ENCODE measurements at places on chromosomes 12 and 14.

- no peak for DNase-seq
Measured at GRCh38 chr12:96882862-96883261, 24.2 kb upstream of the NEDD1 start.

- no peak for DNase-seq
Measured at GRCh38 chr12:112806721-112807120, 15.2 kb downstream of the RPH3A start.

GRCh38 chr12:50506753-50507473 lies 2.1 kb downstream of the DIP2B start:
- no peak for DNase-seq

- no peak for DNase-seq
Measured at GRCh38 chr12:114668886-114669288, 15.1 kb downstream of the TBX3 start.

GRCh38 chr12:48795550-48796455 lies 6.9 kb upstream of the ADCY6 start:
- no peak for DNase-seq

- DNase-seq: no peak
Measured at GRCh38 chr12:68237619-68238018, 12.0 kb upstream of the IL26 start.

DNA sequence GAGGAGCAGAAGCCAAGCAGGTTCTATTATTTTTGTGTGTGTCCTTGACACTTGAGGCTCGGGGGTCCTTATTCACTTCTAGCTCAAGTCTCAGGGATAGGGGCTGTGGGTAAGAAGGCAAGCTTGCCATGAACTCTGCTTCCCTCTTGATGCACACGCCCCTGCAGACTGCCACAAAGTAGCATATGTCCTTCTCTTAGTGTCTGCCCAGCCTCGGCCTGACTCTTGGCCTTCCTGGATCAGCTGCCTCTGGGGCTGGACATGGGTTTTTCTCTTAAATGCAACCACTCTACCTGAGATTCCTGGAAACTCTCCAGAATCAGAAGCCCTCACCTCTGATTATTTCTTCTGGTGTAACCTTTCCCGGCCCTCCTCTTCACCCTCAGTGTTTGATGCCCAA lies 28.2 kb upstream of the PEX5 start:
- DNase-seq: no peak

- DNase-seq: no peak
Measured at GRCh38 chr14:54854181-54854580, 48.4 kb downstream of the GCH1 start.

DNA sequence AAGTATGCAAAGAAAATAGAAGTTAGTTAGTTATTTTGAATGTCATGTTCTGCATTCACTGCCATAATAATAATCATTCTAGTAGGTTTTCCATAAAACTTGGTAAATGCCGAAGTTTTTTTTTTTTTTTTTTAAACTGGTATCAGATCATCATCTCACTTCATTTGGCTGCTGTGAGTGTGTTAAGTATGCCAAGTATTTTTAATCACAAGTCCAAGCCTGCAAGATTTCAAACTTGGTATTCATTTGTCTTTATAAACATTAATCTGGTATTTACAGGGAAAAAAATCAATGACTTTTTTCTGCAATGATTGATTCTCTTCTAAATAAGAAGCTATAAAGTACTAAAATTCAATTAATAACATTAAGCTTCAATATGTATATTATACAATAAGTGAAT lies 248.9 kb downstream of the CCDC59 start:
- no peak for DNase-seq

DNA sequence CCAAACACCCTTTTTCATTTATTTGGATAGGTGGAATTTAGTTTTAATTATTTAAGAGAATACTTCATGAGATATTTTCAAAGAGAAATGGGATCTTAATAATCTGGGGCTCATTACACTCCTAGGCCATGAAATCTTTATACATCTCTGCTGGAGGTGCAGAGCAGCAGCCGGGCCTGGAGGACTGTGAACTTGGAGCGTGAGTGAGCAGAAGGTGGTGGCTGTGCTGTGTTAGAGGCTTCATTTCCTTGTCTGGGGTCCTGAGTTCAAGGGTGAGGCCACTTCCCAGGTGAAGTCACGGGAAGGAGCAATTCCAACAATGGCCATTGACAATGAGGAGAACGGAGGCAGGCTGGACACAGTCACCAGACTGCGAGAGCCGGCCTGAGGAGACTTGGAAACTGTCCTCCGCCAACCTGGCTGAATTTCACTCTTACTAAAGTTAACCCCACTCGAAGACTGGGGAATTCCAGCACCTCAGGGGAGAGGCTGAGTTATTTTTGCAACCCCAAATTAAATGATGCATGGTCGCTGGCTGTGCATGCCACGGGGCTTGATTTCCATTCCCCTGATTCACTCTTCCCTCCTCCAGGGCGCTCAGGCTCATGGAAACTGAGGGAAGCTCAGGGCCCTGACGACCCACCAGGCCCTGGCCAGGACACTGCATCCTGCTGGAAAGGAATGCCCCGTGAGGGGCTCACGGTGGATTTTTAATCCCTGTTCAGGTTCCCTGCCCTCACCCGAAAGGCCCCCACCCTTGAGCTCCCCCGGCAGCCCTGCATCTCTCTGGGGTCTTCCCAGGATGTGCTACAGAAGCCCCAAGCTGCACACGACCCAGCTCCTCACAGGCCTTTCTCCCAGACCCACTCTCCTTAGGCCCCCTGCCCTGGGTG lies 22.6 kb upstream of the TRAF3 start:
- DNase-seq: no peak

GRCh38 chr12:99745895-99746294 lies 98.3 kb downstream of the GARIN6 start:
- DNase-seq: no peak

DNA sequence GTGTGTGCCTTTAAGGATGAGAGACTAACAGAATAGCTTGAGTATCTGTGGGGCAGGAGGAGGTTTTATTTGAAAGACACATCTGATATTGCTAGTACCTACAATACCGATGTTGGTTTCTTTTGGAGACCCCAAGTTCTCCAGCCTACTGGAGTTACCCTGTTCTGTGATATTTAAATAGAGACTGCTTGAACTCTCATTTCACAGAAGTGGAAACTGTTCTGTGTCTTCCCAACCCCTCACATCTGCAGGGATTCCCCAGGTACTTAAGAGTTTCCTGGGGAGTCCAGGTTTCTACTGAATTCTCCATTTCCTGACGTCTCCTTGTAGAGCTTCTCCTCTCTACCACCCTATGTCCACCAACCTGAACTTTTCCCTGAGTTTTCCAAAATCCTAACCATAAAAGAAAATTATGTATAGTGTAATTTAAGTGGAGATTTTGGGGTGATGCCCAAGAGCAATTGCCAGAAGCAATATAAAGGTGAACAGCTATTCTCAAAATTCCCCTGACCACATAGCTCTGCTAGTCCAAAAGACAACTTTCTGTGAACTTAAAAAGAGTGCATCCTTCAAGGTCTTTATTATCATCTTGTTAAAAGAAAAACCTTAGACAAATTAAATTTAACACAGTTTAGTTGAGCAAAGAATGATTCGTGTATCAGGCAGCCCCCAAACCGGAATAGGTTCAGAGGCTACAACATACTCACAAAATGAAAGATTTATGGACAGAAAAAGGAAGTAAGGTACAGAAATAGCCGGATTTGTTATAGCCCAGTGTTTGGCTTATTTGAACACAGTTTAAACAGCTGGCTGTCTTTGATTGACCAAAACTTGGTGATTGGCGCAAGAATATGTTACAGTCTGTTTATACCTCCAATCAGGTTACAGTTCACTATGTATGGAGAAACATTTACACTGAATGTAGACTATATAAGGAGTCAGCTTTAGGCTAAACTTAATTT lies 373.4 kb downstream of the NUAK1 start:
- DNase-seq: no peak

DNA sequence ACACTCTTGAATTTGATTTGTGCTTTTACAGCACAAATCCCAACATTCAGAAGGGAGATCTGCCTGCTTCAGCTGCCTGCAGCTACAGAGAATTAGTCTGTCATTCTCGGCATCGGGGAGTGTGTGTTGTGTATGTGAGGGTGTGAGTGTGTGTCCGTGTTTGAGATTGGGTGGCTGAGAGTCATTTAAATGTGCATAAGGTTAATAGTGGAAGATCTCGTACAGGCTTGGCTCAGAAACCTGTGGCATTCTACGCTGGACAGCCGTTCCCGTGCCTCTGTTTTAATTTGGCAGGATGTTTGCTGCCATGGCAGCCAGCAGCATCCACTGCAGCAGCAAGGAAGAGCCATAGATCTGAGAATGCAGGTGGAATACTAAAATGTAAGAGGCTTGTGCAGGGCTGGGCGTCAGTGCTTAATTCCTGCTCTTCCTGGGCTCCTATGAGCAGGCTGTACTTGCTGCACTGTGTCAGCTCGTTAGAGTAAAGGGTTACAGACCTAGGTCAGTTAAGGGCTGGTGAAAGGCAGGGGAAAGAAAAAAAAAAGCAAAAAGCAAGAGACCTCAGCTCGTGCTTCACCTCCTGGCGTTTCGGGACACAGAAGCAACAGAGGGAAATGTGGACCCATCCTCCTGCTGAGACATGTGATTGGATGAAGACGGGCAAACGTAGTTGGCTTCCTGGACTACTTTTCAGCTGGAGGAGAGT lies 205.4 kb downstream of the NAV3 start:
- DNase-seq: no peak

DNA sequence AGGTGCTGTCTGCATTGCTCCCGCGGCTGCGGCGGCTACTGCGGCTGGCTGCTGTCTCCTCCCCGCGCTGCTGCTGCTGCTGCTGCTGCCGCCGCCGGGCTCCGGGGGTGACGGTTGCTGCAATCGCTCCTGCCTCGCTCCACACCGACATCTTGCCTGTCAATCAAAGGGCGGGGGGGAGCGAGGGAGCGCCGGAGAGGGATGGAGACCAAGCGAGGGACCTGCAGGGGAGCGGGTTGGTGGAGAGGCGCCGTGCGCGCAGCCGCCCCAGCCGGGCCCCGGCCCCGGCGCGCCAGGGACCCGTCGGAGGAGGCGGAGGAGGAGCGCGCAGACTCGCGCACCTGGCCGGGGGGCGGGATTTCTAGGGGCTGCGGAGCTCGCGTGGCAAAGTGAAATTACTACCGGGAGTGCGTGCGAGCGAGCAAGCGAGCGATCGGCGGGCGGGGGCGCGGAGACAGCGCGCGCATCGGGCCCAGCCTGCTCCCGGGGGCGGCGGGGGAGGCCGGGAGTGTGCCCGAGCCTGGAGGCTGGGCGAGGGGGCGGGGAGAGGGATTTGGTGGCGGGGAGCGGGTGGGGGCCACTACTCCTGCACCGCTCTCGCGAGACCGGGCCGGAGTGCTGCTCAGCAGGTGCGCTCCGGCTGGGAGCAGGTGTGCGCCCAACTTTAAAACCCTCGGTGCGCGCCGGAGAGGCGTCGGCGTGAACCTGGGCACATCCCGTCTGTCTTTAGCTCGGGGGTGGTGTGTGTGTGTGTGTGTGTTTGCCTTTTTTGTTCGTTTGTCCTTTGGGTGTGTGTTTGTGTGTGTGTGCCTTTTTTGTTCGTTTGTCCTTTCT lies at the start of gene KSR2:
Gene KSR2, minus strand, starts transcription at position 165 of the 834 bp plus-strand sequence. CDS start 735 bp downstream, outside the sequence.
- DNase-seq: no peak

DNA sequence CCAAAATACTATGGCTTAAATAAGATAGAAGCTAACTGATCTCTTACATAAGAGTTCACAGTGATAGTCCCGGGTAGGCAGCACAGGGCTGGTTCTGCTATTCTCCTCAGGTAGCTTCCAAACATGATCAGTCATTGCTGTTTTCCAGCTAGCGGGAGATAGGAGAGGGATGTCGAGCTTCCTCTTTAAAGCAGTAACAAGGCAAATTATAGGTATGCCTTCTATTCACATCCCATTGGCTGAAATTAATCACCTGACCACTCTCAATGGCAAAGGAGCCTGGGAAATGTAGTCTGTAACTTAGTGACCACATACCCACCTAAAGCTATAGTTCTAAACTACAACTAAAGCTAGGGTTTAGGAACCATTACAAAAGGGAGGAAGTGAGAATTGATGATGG lies 34.5 kb upstream of the VRK1 start:
- DNase-seq: no peak

DNA sequence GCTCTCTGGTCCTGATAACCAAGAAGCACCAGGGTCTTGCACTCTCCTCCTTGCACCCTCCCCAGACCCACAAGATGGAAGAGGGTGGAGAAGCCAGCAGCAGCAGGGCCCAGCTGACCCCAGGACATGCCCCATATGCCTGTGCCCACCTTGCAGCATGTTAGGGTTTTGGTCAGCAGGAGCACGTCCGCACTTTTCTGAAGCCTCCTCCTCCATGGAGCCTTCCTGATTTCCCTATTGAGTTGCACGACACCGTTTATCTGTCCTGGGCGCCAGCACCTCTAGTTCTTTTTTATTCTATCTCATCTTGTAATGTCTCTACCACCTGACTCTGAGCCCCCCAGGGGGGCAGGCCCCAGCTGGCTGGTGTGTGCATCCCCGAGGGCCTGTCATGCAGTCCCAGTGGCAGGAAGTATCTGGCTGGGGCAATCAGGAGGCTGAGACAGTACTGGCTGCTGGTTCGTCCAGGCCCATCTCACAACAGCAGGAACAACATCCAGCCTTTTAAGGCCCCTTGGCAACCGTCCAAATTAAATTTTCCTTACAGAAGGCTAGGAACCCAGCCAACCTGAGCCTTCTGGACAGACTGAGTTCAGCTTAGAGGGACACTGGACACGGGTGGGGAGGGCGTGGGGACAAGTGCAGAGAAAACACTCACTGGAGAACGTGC lies 39.6 kb downstream of the CCDC85C start:
- DNase-seq: no peak

DNA sequence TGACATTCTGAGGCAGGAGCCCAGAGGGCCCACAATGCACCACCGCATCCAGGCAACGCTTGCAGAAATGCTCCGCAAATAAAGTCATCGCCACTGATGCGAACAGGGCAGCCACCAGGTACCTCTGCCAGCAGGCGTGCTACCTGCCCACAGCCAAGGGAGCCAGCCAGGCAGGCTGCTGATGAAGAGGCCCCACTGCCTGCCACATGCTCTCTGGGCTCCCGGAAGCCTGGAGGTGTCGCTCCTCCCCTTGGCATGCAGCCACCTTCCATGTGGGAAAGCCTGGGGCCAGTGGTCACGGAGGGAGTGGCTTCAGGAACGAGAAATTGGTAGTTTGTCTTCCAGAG lies 14.7 kb downstream of the GPR132 start:
- no peak for DNase-seq

DNA sequence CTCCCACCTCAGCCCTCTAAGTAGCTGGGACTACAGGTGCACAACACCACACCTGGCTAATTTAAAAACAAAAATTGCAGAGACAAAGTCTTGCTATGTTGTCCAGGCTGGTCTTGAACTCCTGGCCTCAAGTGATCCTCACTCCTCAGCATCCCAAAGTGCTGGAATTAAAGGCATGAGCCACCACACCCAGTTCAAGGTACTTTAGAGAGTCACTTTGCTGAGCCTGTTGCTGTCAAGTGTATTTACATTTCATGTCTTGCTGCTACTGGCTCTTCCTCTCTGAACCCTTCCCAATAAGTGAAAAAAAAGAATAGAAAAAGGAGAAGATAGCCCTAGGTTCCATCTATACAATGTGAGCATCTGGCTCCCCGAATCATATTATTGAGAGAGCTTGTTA lies 38.4 kb downstream of the SLCO1A2 start:
- DNase-seq: no peak

GRCh38 chr12:99250091-99250490 lies 397.5 kb upstream of the GARIN6 start:
- DNase-seq: no peak

- DNase-seq: peak; percentile 67
Measured at GRCh38 chr14:96126339-96126782, 78.3 kb upstream of the BDKRB2 start.
